ENCODE measurements at places on chromosomes 2 and 18. TPM values are rescaled to one million over a fixed set of nuclear protein-coding genes. Genes with fewer than 3 reads are reported as not detected.

DNA sequence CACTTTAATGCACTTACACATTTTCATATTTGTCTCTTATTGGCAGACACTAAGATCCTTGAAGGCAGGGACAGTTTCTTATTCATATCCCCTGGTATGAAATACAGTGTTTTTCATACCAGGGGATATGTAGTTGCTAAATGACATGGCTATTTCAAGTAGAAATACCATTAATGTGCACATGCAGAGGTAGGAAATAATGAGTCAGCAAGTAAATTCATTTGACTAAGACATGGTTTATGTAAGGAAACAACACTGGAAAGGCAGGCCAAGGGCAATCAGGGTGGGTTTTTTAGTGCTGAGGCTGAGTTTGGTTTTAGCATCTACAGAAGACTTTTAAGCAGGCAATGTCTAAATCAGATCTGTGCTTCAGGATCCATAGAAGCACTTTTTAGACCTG is 155.9 kb downstream of the WDPCP start:
- no peak overlapping the region for H3K27ac ChIP-seq
- H3K36me3 ChIP-seq = peaks cover 26% of the 10 kb centered on the region
- no peak for DNase-seq
- H3K4me3 ChIP-seq = no peak overlapping the region
- H3K4me1 ChIP-seq = peaks cover 4% of the 10 kb centered on the region

DNA sequence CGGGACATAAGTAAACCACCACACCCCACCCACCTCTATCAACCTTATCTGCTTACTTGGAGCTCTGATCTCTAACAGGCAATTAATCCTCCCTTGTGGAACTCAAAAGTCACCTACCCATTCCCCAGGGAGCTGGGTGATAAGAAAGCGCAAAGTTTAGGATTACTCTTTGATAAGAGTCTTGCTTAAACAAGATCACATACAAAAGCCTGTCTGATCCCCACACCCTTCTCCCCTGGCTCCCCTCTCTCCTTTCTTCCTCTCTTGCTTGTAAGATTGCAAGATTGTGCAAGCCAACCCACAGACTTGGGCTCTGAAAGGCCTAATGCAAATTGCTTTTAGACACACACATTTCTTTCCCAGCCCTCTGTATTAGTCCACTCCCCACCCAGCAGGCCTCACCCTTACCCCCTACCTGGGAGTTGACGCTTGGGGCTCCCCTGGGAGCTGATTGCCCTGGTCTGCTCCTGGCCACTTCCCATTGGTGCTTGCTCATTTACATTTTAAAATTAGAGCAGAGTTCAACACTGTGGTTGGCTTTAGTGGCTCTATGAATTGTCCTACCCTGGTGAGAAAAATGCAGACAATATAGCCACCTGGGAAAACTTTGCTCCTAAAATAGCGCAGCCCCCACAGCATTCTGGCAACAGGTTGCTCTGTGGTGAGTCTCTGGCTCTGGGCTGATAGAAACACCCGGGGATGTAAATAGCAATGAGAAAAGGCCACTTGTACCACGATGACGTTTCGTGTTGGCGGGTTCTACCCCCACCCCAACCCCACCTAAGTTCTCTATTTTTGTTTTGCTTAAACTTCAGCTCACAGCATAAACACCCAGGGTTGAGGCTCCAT is 92.8 kb upstream of the MSH2 start:
- H3K27ac ChIP-seq = peak overlapping the region; percentile 39
- peaks cover 4% of the 10 kb centered on the region for H3K27me3 ChIP-seq
- no peak for DNase-seq
- peaks cover 25% of the 10 kb centered on the region for H3K4me1 ChIP-seq
- no peak overlapping the region for H3K4me3 ChIP-seq

DNA sequence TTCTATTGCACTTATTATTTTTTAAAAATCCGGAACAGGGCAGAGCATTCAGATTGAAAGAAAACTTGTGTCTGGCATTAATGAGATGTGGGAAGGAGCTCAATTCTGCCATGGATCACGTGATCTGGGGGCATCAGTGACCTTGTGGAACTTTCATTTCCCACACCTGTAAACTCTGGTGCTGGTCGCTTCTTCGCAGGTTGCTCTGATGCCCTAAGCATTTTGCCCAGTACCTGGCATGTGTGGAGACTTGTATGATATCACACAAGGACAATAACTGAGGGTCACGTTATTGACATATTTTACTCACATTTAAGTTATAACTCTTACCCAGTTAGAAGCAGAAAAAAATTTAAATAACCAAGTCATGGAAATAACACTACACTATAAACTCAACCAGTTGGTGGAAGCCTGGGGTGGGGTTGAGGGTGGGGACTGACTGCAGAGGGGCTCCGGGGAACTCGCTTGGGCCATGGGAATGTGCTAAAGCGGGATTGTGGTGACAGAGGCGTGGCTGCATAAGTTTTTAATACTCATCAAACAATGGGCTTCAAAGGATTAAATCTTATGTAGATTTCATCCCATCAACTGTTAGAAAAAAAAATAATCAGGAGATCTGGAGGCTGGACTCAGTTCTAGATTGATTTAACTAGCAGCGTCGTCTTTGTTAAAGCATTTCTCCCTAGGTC is 36.5 kb downstream of the ST3GAL5 start:
- no peak overlapping the region for H3K4me3 ChIP-seq
- peaks cover 15% of the 10 kb centered on the region for H3K36me3 ChIP-seq
- DNase-seq = no peak
- no peaks in the 10 kb centered on the region for H3K27me3 ChIP-seq
- H3K27ac ChIP-seq = no peak overlapping the region
- H3K4me1 ChIP-seq = peaks cover 11% of the 10 kb centered on the region

DNA sequence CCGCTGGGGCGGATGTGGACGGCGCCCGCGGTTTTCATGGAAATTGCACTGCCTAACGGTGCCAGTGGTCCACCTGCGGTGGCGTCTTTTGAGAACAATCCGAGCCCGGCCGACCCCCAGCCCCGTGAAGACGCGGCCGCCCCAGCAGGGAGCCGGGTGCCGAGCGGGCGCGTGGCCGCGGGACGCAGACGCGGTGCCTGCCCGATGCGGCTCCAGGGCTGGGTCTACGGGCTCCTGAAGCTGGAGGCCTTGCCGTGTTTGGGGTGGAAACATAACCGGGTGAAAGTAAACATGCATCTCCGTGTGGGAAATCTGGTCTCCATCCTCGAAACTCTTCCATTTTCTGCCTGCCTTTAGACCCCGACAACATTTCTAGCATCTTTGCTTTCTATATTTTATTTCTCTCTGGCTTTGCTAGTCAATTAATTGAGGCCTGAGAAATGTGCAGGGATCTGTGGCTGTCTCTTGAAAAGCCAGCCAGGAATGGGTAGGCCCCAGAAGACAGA is 572 bp downstream of the INPP4A start:
- H3K4me3 ChIP-seq = peak overlapping the region; percentile 84
- no peaks in the 10 kb centered on the region for H3K27me3 ChIP-seq
- no peaks in the 10 kb centered on the region for H3K36me3 ChIP-seq
- H3K27ac ChIP-seq = peak overlapping the region; percentile 90
- peak; percentile 59 for DNase-seq

DNA sequence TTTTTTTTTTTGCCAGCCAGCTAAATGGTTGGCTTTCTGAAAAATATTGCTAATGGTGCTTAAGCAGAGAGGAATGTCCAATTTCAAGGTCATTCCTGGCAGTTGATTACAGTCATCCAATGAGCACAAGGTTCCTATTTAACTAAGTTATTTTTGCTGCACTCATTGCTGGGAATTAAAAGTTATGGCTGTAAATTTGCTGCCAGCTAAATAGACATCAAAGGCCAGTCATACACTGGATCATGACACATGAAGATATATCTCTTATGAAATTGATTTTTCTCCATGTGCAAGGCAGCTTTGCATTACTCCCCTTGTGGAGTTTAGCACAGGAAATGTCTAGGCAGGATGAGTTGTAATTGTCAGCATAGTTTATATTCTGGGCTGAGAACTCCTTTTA is 1898.4 kb upstream of the CELF4 start:
- H3K4me3 ChIP-seq = no peak overlapping the region
- H3K27me3 ChIP-seq = no peaks in the 10 kb centered on the region
- H3K36me3 ChIP-seq = peaks cover 2% of the 10 kb centered on the region
- DNase-seq = no peak
- peak overlapping the region; percentile 37 for H3K27ac ChIP-seq

- no peaks in the 10 kb centered on the region for H3K27me3 ChIP-seq
- H3K4me1 ChIP-seq = peaks cover 43% of the 10 kb centered on the region
- H3K36me3 ChIP-seq = peaks cover 6% of the 10 kb centered on the region
- no peak for DNase-seq
- peak overlapping the region; percentile 90 for H3K27ac ChIP-seq
Measured at GRCh38 chr18:12029786-12030584, 48.7 kb downstream of the IMPA2 start.

GRCh38 chr2:98564541-98565132 is 43.7 kb downstream of the COA5 start:
- no peak for DNase-seq
- no peak overlapping the region for H3K27ac ChIP-seq
- peaks cover 24% of the 10 kb centered on the region for H3K36me3 ChIP-seq
- H3K27me3 ChIP-seq = no peaks in the 10 kb centered on the region

DNA sequence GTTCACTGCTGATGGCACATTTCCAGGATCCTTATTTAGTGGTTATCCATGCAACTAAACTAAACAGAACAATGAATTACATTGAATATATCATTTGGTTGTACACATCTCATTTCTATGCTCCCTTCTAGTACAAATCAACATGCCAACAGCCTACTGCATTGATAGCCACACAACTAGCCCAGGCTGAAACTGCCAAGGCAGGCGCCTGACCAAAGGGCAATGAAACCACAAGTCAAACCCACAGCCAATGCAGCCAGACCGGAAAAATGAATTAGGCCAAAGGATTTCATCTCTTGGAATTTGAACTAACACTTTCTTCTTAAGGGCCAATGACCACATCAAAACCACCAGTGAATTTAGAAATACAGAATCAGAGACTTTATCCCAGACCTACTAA is 196.4 kb downstream of the NOL4 start:
- no peak for DNase-seq
- H3K4me3 ChIP-seq = no peak overlapping the region
- no peaks in the 10 kb centered on the region for H3K27me3 ChIP-seq
- peaks cover 4% of the 10 kb centered on the region for H3K4me1 ChIP-seq
- H3K36me3 ChIP-seq = no peaks in the 10 kb centered on the region

The TBR1 gene
- total RNA-seq = 0.13 TPM

The ACMSD gene
- total RNA-seq = not detected

The DLX1 gene
- 5.1 TPM for total RNA-seq

The VAPA gene
- total RNA-seq = 130 TPM

Data from mesothelial cell of epicardium (in vitro differentiated cells).